ENCODE measurements at places on chromosomes 2 and 18. TPM values are rescaled to one million over a fixed set of nuclear protein-coding genes. Genes with fewer than 3 reads are reported as not detected.
A peak's percentile ranks its signal among the peaks of the same experiment; 100 is the strongest.

GRCh38 chr2:69811591-69811990 lies 17.9 kb upstream of the GMCL1 start:
- no peaks in the 10 kb centered on the region for H3K4me1 ChIP-seq
- no peak for DNase-seq
- no peak overlapping the region for H3K4me3 ChIP-seq

DNA sequence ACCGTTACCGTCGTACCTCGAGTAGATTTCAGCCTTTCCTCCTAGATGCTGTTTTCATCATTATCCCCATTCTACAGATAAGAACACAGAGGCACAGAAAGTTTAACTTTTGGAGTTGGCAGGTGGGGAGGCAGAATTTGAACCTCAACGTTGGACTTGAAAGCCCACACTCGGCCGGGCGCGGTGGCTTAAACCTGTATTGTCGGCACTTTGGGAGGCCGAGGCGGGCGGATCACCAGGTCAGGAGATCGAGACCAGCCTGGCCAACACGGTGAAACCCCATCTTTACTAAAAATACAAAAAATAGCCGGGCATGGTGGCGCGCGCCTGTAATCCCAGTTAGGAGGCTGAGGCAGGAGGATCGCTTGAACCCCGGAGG lies 11.5 kb downstream of the CATIP start:
- H3K27me3 ChIP-seq = no peaks in the 10 kb centered on the region
- H3K4me3 ChIP-seq = peak overlapping the region; percentile 63
- no peaks in the 10 kb centered on the region for H3K36me3 ChIP-seq
- DNase-seq = no peak
- H3K27ac ChIP-seq = peak overlapping the region; percentile 84

- H3K36me3 ChIP-seq = no peaks in the 10 kb centered on the region
- no peaks in the 10 kb centered on the region for H3K27me3 ChIP-seq
- H3K4me1 ChIP-seq = no peaks in the 10 kb centered on the region
- no peak overlapping the region for H3K27ac ChIP-seq
- H3K4me3 ChIP-seq = no peak overlapping the region
These were observed 471.0 kb upstream of the HNMT start for GRCh38 chr2:137493261-137493660.

Gene INHBB
- 19.4 TPM for total RNA-seq

Gene TMEM169
- total RNA-seq = not detected

Gene ZEB2
- 63.6 TPM for total RNA-seq

Gene CSRNP3
- total RNA-seq = 2.7 TPM

Gene DRC1
- not detected for total RNA-seq
